ENCODE measurements at places on chromosomes 11 and 22. TPM values are rescaled to one million over a fixed set of nuclear protein-coding genes. Genes with fewer than 3 reads are reported as not detected.

DNA sequence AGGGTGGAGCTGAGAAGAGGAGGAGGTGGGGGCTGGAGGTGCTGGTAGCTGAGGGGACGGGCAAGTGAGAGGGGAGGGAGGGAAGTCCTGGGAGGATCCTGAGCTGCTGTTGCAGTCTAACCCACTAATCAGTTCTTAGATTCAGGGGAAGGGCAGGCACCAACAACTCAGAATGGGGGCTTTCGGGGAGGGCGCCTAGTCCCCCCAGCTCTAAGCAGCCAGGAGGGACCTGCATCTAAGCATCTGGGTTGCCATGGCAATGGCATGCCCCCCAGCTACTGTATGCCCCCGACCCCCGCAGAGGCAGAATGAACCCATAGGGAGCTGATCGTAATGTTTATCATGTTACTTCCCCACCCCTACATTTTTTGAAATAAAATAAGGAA is 24.4 kb downstream of the FADS3 start:
- DNase-seq = no peak

GRCh38 chr22:33393432-33393831 is 335.3 kb upstream of the SYN3 start:
- DNase-seq = no peak

DNA sequence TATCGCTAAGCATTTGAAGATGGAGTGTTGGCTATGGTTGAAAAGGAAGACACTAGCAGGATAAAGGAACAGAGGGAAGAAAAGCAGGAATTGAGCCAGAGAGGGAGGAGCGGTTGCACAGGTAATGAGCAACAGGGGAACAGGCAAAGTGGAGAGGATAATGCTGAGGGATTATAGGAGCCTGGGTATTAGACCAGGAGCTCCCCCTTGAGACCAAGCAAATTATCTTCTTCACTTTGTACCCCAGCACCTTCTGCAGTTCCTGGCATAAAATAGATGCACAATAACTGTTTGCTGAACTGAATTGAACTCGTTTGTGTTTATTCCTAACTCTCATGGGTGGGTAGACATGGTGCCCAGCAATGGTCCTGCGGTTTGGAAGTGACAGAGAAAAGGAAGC is 54.6 kb upstream of the OR5P2 start:
- no peak for DNase-seq

DNA sequence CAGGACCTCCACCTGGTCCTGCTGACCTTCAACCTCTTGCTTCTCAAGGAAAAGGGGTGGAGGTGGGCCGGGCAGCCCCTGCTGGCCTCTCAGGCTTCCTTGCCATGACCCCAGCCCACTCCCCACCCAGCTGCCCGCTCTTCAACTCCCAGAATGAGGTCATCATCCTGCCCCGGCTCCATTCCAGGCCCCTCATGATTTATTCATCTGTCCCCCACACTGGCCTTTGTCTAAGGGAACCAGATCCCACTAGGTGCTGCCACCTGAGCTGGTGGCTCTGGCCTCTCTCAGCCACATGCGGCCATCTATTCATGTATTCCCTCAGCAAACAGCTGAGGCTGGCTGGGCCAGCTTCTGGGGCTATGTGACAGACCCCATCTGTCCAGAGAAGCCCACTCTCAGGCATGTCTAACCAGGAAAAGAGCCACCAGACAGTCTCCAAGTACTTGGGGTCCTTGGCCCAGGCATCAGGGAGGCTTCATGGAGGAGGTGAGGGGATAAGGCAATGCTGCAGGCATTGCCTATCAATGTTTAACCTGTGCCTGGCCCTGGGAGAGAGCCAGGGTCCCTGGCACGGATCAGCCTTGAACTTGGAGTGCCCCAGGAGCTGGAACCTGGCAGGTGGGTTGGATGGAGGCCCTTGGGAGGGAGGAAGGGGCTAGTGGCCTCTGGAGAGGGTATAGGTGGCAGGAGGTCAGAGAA is 2.2 kb upstream of the CABP2 start:
- DNase-seq = no peak

The PHLDB1 gene
- 5.7 TPM for total RNA-seq

The MS4A6E gene
- not detected for total RNA-seq

DNA sequence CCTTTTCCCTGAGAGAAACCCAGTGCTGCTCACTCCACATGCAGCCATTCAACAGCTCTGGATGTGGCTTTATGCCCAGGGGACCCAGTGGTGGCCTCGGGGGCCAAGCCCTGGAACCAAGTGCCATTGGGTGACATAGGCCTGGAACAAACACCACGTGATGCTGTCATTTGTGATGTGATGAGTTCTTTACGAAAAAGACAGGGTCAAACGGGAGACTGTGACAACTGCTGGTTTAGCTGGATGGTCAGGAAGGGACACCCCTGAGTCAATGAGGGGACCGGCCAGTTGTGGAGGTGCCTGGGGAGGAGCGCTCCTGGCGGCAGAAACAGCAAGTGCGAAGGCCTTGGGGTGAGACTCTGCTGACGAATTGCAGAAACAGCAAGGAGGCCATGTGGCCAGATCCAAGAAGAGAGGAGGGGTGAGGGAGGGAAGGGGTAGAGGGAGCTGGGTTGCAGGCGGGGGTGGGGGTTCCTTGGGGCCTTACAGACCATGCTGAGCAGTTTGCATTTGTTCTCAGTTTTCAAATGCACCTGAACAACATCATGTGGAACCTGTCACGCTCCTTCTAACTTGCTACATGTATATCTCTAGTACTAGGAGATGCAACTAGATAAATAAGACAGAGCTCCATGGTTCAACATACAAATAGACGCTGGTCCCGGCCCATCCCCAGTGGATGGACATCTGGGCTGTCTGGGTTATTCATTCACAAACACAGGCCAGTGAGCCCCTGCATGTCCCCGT is 56.1 kb downstream of the IGLL5 start:
- DNase-seq = no peak
